ENCODE measurements at places on chromosomes 6 and 20.

DNA sequence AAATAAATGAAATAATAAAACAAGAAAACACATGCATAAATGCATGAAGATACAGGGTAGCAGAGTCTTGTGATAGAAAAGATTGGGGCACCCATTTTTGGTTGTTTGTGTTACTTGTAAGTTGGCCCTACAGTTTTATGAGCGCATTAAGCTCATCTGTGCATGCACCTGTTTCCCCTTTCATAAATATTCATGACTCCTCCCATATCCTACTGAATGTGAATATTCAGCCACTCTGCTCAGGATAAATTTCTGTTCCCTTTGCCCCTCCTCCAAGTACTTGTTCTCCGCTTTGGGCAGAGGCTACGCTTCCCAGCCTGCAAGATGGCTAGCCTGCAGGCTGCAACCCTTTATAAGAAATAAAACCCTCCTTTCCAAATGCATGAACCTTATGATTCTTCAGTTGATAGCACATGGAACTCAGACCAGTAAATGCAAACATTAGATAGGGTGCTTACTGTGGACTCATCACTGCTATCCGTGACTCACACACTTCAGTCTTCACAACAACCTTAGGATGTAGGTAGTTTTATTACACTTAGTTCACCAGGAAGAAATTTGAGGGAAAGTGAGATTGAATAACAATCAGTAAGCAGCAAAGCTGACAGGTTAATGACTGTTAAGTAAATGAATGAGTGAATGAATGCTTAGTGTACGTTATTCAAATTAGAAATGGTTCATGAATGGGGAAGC is 15.0 kb downstream of the ALDH8A1 start:
- no peak for DNase-seq

DNA sequence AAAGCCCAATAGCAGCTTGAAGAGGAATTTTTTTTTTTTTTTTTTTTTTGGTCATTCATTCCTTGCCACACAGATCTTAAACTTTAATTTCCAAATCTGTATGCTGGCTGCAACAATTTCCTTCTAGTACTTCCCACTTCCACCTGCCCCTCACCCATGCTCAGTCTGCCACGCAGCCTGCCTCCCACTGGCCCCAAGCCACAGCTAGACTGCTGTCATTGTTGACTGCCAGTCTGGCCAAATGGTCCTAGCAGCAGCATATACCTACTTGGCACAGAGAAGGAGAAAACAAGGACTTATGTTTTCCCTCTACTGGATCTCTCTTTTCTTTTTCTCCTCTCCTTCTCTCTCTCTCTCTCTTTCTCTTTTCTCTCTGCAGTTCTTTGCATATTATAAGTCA is 118.3 kb upstream of the HEY2 start:
- no peak for DNase-seq

GRCh38 chr20:14489544-14489943 is 152.1 kb upstream of the FLRT3 start:
- DNase-seq, result no peak

GRCh38 chr6:131049608-131050007 is 13.4 kb downstream of the EPB41L2 start:
- DNase-seq, result no peak

DNA sequence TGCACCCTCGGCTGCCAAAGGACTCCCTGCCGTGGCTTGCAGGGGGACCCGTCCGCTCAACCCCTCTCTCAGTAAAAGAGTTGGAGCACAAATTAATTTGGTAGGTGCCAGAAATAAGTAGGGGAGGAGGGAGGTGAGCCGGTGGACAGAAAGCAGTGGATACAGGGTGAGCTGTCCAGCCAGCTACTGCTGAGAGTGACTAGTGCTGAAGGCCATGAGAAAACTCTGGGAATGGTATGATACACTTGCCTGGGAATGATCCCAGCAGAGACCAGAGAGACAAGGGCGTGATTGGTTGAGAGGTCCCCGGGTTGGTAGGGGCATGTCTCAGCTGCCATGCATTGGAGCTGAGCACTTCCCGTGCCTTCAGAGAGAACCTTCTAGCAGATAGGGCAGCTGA is 15.7 kb downstream of the FOXQ1 start:
- no peak for DNase-seq

GRCh38 chr6:132972254-132972653 is 157.9 kb downstream of the RPS12 start:
- DNase-seq, result no peak
